ENCODE measurements at places on chromosomes 3 and 15.

DNA sequence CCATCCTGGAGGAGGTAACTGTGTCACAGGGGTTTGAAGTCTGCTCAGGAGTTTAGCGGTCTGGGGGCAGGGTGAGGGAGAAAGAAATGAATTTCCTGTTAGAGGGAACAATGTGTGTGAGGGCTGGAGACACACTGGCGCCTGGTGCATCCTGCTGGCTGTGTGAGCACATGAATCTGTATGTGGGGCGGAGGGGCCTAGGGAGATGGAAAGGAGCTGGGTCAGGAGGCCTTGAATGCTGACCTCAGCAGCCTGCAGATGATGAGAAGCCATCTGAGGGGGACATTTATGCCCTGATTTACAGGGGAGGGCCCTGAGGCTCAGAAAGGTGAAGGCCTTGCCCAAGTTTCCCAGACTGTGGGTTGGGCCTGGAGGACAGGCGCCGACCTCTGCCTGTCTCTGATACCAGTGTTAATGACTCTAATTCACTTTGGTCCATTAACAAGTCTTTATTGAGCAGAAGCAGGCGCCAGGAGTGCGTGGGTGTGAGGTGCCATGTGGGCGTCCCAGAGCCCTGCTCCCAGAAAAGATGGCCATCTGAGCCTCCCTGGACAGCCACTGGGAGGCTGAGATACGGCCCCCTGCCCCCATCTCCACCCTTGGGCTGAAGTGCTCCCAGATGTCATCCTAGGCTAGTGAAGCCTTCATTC lies 34.8 kb downstream of the LINGO1 start:
- DNase-seq: no peak

GRCh38 chr3:84136425-84136824 lies 822.4 kb upstream of the CADM2 start:
- no peak for DNase-seq

- DNase-seq: peak; percentile 58
Observed at GRCh38 chr3:170572665-170573253, 13.1 kb downstream of the SLC7A14 start.

DNA sequence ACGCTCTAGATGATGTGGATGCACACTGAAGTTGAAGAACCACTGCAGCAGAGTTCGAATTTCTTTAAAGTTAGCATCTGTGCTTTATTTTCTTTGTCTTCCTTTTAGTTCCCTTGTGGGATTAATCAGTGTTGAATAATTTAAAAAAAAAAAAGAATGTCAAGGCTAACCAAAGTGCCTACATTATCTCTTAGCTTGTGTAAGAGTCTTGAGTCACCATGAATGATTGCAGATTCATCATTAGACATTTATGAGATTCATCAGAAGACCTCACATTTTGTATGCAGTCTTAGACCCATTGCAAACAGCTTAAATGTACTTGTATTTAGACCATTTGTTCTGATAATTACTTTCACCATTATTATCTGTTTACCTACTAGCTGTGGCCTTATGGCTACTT lies 182.2 kb downstream of the FNDC3B start:
- DNase-seq: peak; percentile 61

GRCh38 chr15:65926899-65927298 lies 57.6 kb downstream of the RAB11A start:
- no peak for DNase-seq

DNA sequence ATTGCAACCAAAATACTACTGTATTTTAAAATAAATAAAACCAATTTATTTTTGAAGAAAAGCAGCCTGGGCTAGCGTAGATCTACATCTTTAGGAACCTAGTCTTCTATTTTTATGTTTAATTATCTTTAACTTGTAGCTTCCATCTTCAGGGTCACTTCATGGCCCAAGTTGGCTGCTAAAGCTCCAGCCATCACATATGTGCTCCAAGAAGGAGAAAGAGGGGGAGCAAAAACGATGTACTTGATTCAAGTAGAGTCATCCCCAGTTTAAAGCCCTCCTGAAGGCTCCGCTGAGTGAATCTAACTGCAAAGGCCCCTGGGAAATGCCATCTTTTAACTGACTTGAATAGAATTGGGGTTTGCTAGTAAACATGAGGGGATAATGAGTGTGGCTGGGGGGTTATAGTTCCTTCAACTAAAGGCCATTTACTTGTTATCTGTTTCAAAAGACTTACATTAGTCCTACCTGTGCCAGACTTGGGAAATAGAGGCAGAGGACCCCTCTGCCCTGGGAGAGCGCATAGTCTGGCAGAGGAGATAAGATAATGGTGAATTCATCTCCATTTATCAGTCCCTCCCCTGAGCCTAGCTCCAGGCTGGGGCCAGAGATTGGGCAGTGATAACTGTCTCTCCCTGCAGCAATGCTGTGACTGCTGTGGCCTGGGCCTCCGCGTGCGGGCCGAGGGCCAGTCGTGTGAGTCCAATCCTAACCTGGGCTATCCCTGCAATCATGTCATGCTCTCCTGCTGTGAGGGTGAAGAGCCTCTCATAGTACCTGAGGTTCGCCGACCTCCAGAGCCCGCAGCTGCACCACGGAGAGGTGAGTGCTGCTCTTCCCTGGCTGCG lies 64.6 kb downstream of the FBLN2 start:
- DNase-seq: no peak

GRCh38 chr3:24401090-24401810 lies 93.4 kb downstream of the THRB start:
- DNase-seq: peak; percentile 14
